Activated CD4-positive, alpha-beta T cell treated with anti-CD3 and anti-CD28 coated beads for 1 hour (primary cell): ENCODE measurements at places on chromosomes 5 and 9.

- DNase-seq = no peak
Observed at GRCh38 chr5:167699432-167699831, 592.0 kb upstream of the WWC1 start.

GRCh38 chr9:90464978-90465377, 177.6 kb downstream of the DIRAS2 start:
- no peak for DNase-seq

- DNase-seq = no peak
Observed at GRCh38 chr9:98808411-98808815, 943 bp downstream of the GALNT12 start.

GRCh38 chr9:113499876-113500497, 36.5 kb downstream of the RGS3 start:
- DNase-seq = no peak

DNA sequence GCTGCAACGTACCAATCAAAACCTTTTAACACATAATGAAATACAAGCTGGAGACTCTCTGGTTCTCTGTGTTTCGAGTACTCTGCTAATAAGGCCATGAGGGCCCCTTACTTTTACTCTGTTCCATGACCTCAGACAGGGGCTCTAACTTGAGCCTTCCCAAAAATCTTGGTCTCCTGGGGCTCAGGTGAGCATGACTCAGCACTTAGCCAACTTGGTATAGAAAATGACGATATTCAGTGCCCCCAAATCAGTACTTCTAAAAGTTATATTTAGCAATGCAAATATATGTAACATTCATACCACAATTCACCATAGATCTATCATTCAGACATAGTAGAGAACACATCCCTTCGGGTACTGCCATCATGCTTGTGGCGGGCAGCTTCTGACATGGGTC, 278.9 kb downstream of the EFNA5 start:
- DNase-seq = no peak

DNA sequence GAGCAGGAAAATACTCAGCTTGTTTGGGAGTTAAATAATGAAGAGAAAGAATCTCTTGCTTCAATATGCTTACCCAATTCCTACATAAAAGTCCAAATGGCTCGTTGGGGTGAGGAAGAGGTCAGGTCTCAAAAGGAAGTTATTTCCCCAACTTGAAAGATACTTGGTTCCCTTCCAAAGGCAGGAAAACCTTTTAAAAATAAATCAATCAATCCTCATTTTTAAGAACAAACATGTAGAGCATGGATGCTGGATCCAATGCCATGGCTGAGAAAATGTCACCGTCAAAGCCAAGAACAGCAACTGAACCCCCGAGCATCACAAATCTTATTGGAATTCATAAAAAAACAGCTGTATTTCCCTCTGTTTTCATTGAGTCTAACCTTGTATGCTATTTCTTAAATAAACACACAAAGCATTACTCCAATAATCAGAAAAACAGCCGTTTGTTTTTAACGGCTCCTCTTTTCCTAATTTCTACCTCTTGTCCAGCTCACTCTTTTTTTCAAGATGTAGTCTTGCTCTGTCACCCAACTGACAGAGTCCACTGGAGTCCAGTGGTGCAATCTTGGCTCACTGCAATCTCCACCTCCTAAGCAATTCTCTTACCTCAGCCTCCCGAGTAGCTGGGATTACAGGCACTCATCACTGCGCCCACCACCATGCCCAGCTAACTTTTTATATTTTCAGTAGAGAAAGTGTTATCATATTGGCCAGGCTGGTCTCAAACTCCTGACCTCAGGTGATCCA, 140.7 kb downstream of the GNA14 start:
- no peak for DNase-seq

- DNase-seq = no peak
Observed at GRCh38 chr9:38164659-38165221, 95.7 kb upstream of the SHB start.

- no peak for DNase-seq
Observed at GRCh38 chr5:1703352-1704050, 96.1 kb downstream of the MRPL36 start.

DNA sequence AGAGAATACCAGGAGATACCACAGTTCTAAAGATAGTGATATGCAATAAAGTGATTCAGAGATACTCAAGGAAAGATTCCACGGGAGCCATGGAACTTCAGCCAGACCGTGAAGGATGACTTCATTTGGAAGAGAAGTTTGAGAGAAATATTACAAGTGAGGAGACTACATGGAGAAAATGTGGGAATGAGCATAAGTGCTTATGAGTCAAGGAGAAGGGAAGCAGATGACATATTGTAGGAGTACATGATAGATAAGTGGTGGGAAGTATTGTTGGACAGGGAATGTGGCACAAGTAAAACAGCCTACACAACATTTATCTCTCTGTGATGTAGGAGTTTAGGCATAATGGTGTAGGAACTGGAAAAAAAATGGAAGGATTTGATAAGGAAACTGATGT, 122.1 kb upstream of the FBXL17 start:
- no peak for DNase-seq

DNA sequence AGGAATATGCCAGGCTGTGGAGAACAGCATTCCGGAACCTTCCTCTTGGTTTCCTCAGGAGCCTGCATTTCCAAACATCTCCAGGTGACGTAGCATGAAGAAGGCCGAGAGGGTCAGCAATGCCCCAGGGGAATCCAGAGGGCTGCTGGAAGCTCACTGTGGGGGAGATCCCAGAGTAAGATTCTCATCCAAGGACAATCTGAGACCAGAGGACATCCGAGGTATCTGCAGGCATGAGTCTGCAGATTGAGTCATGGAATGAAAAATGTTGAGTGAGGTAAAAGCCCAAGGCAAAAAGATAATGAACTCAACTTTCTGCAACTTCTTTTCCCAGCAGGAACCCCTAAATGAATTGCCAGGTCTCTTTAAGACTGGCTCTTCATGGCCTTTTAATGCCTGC, 73.5 kb downstream of the KIF4B start:
- DNase-seq = no peak

- DNase-seq = no peak
Observed at GRCh38 chr5:15927710-15928380, 251.7 kb downstream of the MARCHF11 start.

DNA sequence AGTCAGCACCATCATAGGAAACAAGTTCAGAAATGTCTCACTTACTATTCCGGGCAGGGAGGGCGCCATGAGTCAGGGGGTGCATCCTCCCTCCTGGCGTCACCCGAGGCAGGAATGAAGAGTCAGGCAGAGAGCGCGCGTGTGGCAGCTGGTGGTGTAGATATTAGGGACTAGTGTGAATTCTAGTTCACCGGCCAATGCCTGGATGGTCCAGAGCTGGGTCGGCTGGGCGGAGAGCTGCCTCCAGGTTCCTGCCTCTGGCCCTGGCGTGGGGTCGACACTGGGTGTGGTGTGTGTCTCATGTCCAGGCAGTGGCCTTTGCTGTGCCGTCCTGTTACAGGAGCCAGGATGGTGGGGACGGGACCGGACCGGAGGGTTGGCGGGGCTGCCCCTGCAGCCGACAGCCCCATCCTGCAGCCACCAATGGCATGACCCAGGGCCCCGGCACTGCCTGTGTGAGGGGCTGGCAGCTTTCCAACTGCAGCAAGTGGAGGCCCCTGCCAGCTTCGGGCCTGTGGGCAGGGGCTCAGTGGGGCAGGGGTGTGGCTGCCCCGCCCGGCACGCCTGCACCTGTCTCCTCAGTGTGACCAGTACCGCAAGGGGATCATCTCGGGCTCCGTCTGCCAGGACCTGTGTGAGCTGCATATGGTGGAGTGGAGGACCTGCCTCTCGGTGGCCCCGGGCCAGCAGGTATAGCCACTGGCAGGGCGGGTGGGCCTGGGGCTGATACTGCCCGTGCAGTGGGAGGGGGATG, 9.1 kb downstream of the DIPK1B start:
- no peak for DNase-seq

- DNase-seq = no peak
Observed at GRCh38 chr9:96202971-96203780, 98.8 kb downstream of the HSD17B3 start.

DNA sequence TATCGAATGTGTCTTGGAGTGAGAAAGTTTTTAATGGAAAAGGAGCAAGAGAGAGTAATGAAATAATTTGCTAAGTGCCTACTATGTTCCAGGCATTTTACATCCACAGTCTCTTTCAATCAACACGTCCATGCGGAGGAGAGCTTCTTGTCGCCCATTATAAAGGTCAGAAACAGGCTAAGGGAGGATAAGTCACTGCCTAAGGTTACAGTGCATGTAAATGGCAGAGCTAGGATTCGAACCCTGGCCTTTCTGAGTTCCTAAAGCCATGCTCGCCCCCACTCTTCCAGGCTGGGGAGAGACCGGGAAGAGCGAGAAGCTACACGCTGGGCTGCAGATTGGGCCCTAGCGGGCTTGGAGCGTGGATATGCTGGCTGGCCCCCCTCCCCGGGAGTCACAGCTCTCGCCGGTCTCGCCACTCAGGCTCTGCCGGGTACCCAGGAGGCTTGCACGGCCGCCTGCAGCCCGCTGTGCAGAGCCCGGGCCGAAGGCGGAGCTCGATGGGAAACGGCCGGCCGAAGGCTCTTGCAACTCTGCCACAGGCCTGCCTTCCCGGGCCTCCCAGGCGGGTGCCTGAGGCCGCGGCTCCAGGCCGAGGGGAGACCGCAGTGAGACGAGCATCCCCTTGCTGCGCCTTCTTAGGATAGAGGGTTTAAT, 775 bp upstream of the LHX2 start:
- DNase-seq = no peak

GRCh38 chr5:50853151-50853550, 186.7 kb downstream of the PARP8 start:
- DNase-seq = no peak

- DNase-seq = no peak
Observed at GRCh38 chr5:83687124-83687619, 33.5 kb downstream of the HAPLN1 start.

GRCh38 chr5:98368141-98368540, 405.3 kb upstream of the RGMB start:
- no peak for DNase-seq

- no peak for DNase-seq
Observed at GRCh38 chr5:101045689-101046088, 142.6 kb upstream of the ST8SIA4 start.

- DNase-seq = no peak
Observed at GRCh38 chr9:20152151-20152725, 363.4 kb upstream of the SLC24A2 start.

DNA sequence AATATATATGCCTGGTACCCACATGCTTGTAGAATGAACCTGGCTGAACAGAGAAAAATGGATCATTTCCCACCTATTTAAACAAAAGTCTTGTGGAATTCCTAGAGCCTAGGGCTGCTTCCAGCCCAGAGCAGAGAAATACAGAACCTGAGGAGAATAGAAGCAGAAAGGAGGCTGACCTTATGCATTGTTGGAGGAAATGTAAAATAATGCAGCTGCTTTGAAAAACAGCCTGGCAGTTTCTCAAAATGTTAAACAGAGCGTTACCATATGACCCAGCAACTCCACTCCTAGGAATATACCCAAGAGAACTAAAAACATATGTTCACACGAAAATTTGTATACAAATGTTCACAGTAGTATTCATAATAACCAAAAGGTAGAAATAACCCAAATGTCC, 15.1 kb downstream of the MAPKAP1 start:
- DNase-seq = no peak

DNA sequence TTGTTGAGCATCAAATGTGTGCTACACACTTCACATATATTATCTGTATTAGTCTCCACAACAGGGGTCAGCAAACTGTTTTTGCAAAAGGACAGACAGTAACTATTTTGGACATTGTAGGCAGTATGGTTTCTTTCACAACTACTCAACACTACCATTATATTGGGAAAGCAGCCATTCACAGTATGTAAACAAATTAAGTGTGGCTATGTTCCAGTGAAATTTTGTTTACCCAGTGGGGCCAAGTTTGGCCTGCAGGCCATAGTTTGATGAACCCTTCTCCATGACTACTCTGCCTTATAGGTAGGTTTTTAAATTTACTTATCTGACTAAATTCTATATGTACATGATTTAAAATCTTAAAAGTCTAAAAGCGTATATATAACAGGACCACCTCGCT, 13.0 kb upstream of the FAM151B start:
- DNase-seq = no peak

DNA sequence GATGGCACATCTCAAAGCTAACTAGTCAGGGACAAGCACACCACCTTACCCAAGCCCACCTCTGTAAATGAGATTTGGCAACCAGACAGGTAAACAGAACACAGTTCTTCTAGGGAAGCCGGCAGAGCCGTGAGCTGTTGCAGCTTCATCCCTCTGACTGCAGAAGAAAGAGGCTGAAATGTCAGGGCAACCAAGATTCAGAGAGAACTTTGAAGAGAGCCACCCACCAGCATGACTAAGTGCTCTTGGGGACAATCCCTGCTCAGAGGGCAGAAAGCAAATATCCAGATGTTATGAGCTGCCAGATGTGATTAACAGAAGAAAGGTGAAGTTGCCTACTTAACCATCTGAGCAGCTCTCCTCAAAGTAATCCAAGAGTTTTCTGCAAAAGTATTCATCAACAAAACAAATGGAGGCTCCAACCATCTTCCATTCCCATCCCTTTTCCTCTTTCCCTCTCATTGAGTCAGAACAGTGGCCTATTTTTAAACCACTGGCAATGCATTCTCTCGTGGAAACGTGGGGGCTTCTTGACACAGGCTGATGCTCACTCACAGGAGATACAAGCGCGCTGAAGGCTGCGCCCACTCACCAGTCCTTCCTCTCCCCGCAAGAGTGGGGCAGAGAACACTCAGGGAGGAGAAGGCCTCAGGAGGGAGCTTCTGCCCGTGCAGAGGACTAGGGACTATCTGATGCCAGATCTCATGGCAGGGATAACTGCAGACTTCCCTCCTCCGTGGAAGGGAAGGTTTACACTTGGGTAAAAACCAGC, 57.1 kb downstream of the SLIT3 start:
- no peak for DNase-seq

DNA sequence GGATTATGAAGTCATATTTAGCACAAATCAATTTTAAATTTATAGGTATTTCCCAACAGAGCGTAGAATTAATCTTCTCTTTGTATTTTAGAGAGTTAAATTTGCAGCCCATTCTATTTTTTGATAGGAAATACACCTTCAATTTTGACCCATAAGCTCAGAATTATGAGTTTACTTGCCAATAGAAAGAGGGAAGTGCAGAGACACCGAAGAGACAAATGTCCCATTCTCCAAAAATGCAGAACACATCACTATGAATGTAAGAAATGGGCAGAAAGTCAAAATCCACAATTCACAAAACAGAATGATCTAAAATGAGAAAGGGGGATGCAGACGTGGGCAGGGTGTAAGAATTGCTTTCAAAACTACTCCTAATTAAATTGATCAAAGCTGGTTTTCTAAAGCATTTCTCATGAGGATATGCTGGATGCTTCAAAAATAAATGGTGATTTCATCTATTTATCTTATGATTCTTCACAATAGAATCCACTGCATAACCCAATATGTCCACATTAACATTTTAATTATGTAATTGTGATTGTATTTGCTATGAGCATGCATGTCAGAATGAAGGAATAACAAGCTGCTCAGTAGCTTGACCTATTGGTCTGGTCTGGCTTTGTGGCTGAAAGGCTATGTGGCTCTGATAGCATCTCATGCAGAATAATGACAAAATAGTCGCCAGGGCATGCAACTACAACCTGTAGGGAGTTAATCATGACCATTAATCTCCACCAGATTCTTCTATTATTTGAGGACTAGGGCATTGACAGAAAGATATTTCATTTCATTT, 550.1 kb upstream of the CDH18 start:
- DNase-seq = no peak
